ENCODE measurements at places on chromosomes 16 and 17. TPM values are rescaled to one million over a fixed set of nuclear protein-coding genes. Genes with fewer than 3 reads are reported as not detected.

DNA sequence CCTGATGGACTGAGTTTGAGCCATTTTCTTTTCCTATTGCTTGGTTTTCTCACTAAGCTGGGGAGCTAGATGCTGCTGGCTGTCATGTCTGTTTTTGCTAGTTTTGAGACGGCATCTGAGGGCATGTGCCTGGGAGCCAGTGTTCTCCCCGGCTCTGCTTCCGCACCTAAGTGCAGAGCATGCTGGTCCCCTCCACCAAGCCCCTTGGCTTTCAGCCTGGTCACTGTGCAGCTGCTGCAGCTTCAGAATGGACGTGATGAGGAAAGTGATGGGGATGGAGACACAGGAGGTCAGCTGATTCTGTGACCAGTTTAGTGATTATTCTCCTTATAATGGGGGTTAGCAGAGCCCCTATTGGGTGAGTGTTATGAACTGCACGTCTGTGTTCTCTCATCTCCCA lies 28.5 kb downstream of the DNAH17 start:
- no peak for DNase-seq

- no peak for DNase-seq
These were observed 356.9 kb downstream of the C16orf95 start for GRCh38 chr16:86960266-86960665.

DNA sequence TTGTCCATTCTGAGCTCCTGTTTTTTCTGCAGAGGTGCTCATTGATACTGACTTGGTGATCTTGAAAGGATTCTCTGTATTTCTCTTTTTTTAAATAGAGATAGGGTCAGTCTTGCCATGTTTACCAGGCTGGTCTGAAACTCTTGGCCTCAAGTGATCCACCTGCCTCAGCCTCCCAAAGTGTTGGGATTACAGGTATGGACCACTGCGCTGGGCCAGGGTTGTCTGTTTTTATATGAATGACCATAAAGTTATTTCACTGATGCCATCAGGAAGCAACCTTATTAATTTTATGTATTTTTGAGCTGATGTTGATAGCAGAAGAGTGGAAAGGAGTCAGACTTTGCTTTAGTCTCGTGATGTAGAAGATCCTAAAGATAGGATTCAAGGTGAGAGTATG lies 35.7 kb upstream of the METTL9 start:
- DNase-seq: no peak

DNA sequence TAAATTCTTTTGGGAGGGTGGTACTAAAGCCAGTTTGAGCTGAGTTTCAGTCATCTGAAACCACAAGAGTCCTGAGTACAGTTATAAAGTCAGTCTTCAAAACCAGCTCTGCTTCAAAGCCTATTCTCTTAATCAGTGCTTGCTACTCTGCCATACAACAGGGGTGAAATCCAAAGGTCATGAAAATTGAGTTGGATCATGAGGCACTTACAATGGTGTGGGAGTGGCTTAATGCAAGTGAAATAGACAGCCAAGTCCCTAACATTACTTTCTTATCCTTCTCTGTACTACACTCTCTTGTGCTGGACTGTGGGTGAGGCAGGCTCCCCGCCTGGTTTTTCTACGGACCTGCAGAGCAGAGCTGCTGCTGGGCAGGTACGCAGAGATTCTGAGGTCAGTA lies 12.4 kb downstream of the CBLN1 start:
- no peak for DNase-seq

Gene HCRT
- total RNA-seq: not detected
